ENCODE measurements at places on chromosomes 7 and 10.

- no peak for DNase-seq
Measured at GRCh38 chr10:34377833-34378232, 437.3 kb downstream of the PARD3 start.

GRCh38 chr10:11437391-11438142, 173.9 kb downstream of the USP6NL start:
- no peak for DNase-seq

DNA sequence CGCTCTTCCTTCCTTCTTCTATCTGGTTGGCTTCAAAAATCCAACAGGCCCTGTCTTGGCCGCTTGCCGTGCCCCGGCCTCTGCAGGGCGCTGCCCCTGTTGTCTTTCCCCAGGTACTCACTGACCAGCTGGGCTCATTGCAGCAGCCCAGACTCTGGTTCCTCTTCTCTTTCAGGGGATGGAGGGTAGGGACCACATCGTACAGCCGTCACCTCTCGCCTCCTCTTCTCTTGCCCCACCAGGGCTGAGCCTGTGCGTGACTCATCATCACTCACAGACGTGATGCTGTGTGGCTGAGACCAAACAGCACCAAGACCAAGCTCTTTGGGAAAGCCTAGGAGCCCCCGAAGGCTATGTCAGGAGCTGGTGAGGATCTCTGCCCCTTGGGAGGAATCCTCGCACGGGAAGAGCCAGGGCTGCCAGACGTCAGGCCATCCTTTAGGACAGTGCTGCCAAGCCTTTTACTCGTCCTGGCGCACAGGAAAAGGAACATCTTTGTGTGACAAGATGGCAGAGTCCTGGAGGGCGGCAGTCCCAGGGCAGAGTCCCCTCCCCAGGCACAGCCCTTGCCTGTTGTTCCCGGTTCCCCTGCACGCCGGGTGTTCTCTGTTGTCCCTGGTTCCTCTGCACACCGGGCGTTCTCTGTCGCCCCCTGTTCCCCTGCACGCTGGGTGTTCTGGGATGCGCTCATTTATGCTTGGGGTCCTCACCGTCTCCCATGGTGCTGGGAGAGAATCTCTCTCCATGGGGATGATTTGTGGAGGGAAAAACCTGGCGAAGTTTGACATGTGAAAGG, 188.5 kb upstream of the SHH start:
- no peak for DNase-seq

DNA sequence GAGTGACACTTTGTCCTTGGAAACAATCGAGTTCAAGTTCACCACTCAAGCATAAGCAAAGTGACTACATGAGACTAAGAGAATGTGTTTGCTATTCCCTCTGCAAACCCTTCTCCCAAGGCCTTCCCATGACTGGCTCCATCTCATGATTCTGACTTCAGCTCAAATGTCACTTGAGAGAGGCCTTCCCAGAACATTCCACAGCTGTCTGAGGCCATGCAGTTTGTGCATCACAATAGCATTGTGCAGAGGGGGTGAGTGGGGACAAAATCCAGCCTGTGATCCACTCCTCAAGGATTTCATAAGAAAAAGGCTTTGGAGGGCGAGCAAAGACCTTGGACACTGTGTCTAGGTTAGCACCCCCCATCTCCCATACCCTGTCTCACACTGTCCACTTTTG, 6.9 kb upstream of the LRMDA start:
- no peak for DNase-seq

GRCh38 chr7:79130715-79131114, 322.8 kb downstream of the MAGI2 start:
- DNase-seq: no peak

DNA sequence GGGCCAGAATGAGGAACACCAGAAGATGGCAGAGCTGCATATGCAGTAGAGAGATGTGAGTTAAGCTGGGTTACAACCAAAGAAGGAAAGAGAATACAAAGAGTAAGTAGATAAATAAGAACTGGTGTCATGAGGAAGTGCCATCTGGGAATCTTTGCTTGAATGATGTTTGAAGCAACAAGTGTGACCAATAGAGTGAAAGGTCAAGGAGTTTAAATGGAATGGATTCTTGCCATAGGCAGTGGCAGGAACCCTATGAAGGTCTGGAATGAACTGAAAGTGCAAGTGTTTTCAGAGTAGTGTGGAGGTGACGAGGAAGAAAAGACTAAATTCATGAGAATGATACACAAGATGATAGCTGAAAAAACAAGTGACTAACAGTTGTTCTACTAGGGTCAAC, 21.6 kb downstream of the MEST start:
- no peak for DNase-seq

GRCh38 chr7:82530361-82530760, 86.8 kb upstream of the CACNA2D1 start:
- DNase-seq: no peak

DNA sequence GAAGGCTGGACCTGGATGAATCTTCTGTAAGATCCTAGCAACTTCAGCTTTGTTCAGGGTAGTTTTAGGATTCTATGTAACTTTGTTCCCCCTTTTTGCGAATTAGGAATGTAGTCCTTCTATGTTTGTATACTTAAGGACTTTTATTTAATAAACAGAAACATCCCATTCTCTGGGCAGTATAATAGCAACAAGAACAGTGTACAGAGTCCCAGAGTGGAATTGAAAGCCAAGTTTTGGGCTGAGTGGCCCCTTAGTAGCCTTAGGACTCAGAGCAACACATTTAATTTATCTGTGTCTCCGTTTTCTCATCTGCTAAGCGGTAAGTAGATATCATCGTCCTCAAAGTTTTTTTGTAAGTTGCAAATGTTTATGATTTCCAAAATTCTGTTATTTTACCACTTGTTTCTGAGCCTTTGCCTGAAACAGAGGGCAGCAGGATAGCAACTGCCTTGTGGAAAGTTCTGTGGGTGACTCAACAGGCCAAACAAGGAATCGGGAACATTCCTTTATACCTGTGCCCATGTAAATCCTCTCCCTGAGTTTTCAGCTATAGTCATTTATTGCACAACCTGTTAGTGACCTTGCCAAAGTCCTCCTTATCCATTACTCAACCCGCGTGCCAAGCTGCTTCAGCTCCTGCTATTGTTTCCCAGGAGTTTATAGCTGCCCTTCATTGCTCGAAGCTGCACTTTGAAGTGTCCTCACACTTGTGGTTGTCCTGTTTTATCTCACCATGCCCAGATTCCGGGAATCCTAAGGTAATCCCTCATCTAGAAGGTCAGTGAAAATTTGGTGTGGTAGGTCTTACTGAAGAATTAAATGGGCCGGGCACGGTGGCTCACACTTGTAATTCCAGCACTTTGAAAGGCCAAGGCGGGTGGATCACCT, 199.1 kb upstream of the AHR start:
- DNase-seq: no peak

DNA sequence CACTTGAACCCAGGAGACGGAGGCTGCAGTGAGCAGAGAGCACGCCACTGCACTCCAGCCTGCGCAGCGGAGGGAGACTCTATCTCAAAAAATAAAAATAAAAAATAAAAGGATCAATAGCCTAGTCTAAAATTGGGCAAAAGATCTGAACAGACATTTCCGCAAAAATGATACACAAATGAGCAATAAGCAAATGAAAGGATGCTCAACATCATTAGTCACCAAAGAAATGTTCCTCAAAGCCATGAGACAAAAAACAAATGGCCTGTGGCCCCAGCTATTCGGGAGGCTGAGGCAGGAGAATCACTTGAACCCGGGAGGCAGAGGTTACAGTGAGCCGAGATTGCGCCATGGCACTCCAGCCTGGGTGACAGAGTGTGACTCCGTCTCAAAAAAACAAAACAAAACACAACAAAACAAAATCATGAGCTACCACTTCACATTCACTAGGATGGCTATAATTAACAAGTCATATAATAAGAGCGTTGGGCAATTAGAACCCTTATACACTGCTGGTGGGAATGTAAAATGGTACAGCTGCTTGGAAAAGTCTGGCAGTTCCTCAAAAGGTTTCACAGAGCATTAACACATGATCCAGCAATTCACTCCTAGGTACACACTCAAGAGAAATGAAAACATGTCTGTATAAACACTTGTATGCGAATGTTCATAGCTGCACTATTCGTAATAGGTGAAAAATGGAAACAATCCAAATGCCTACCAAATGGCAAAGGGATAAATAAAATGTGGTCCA, 3.1 kb downstream of the DAGLB start:
- no peak for DNase-seq

DNA sequence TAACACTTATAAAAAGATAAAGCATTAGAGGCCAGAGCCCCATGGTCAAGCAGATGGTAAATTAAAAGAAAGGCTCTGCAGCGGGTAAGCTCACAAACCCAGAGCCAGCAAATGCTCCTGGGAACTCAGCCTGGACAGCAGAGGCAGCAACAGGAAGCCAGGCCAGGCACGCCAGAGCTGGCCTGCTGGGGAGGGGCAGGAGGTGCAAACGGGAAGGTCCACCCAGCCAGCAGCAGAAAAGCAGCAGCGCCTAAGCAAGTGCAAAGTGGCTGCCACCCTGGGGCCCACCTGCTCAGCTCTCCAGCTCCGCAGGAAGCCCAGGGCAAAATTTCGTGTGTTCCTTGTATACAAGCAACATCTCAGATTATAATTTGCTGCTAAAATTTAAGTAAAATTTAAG, 82.7 kb upstream of the GPR22 start:
- no peak for DNase-seq

- no peak for DNase-seq
Measured at GRCh38 chr7:80859272-80859970, 59.4 kb downstream of the SEMA3C start.

- DNase-seq: no peak
Measured at GRCh38 chr7:37211097-37211880, 237.4 kb downstream of the ELMO1 start.

DNA sequence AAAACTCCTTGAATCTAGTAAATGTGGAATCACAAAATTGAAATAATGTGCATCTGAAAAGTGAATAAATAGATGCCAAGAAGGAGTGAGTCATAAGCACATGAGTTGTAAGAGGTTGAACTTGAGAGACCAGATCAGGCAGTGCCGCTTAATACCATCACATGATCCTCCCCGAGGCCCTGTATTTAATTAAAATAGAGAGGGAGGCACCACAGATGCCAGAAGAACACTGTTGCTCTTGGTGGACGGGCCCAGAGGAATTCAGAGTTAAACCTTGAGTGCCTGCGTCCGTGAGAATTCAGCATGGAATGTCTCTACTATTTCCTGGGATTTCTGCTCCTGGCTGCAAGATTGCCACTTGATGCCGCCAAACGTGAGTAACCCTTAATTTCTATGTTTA, at the start of gene GPNMB:
Gene GPNMB (plus strand): TSS at position 221 of the 400 bp plus-strand sequence. CDS start 83 bp downstream, at position 304.
- DNase-seq: no peak

DNA sequence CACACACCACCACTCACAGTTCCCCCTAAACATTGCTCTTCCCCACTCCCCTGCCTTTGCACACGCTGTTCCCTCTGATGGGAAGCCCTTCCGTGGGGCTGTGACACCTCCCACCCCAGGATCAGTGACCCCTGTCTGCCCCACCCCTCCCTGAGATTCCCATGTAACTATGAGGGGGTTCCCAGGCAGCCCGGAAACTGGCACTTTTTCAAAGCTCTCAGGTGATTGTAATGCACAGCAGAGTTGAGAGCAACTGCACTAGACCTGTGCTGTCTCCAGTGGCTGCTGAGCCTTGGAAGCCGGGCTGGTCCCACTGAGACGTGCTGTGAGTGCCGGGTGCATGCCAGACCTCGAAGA, 29.8 kb downstream of the GPRIN2 start:
- no peak for DNase-seq

GRCh38 chr7:40058636-40059035, 75.8 kb downstream of the MPLKIP start:
- DNase-seq: no peak

DNA sequence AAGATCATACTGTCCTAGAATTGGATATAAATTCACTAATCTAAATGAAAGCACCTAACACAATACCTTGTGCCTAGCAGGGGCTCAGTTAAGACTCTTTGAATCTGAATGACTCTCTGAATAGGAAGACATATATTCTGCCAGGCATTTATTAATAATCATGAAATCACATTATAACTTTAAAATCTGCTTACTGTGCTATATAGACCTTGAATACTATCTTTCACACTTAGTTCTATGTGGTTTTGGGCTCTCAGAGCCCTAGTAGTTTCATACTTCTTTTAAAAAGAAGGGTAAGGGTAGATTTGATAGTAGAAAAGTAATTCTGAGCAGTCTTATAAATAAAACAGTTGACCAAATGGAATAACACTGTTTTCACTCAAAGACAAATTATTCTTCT, 10.2 kb downstream of the UBN2 start:
- no peak for DNase-seq

DNA sequence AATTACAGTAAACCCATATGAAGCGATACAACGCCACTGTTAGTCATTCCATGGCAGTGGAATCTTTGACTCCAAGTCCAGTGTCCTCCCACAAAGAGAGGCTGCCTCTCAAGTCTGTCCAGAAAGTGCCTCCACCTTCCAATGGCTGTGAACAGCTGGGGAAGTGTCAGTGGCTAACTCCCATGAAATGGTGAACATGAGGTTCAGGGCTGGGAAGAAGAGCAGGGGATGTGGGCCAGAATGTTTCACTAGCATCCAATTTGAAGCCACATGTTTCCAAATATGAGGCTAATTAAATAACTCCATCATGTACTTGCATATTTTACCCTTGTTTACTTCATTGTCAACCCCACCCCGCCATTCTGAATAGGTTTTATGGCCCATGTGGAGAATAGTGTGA, 53.1 kb upstream of the CHST15 start:
- DNase-seq: no peak

GRCh38 chr7:129958643-129959470, 6.1 kb upstream of the UBE2H start:
- no peak for DNase-seq

GRCh38 chr7:47254081-47254977, 327.6 kb downstream of the TNS3 start:
- DNase-seq: peak; percentile 19

DNA sequence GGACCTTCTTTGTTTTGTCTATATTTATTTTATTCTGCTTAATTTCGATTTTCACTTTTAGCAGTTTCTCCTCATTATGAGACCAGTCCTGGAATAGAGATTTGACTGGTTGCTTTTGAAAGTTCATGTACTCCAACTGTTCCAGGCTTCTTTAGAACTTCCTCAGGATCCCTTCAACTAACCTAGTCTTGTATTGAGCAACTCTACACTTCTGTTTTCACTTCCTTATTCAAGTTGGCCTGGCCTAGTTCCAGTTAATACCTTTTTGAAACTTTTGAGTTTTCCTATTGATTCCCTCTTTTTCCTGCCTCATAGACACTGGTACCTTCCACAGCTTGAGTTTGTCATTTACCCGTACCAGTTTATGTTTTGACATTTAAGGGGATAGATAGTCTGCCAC, 421.7 kb downstream of the ATRNL1 start:
- no peak for DNase-seq

DNA sequence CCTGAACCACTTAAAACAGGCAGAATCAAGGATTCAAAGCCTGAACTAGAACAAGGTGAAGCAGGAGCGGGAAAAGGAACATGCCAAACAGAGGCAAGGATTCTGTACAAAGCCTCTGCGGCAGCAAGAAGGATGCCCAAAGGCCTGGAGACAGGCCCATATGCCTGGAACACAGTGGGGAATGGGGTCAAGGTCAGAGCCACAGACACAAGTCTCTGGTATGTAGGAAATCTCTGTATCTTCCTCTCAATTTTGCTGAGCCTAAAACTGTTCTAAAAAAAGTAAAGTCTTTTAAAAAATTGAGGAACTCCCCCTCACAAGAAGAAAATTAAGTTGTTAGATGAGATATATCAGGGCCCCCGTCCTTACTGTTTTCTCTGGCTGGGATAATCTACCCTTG, 175.9 kb upstream of the GHITM start:
- DNase-seq: no peak

GRCh38 chr7:132030086-132030568, 473.7 kb upstream of the PODXL start:
- DNase-seq: no peak

All from left renal cortex interstitium (tissue), 4 donors.